ENCODE measurements at places on chromosomes 13 and 19. TPM values are rescaled to one million over a fixed set of nuclear protein-coding genes. Genes with fewer than 3 reads are reported as not detected.

DNA sequence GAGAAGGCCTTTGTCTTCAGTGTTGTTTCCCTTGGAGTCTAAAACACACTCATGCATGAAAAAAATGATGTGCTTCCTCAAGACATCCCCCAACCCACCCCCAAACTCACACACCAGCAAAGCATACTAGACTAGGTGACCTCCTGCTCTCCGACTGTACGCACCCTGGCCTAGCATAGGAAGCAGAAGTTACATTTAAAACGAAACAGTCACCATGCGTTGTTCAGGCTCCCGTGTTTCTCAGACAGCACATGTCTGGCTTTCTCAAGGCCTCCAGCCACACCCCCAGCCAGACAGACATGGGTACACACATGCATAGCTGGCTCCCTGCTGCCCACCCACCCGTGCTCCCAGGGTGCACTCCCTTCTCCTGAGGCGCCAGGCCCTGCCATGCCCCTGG, 28.7 kb upstream of the C1QTNF9 start:
- no peak overlapping the region for H3K4me3 ChIP-seq
- DNase-seq: no peak
- peaks cover 2% of the 10 kb centered on the region for H3K36me3 ChIP-seq
- peak overlapping the region; percentile 62 for H3K27ac ChIP-seq

The WDR87 gene
- not detected for total RNA-seq

GRCh38 chr19:15042826-15043225, 6.5 kb upstream of the CASP14 start:
- no peak overlapping the region for H3K27ac ChIP-seq
- H3K36me3 ChIP-seq: no peaks in the 10 kb centered on the region
- peaks cover 53% of the 10 kb centered on the region for H3K27me3 ChIP-seq
- DNase-seq: no peak

The DNAJC15 gene
- 16.6 TPM for total RNA-seq

- DNase-seq: no peak
- no peak within 1 kb of the TSS for H3K4me3 ChIP-seq
- H3K4me1 ChIP-seq: peaks cover 30% of the 10 kb centered on the region
- no peaks in the 10 kb centered on the region for H3K27me3 ChIP-seq
- H3K36me3 ChIP-seq: peaks cover 2% of the 10 kb centered on the region
Observed at GRCh38 chr13:46181840-46182490, at the start of gene LCP1. LCP1 (minus strand) TSS chr13:46182177; CDS start chr13:46159662, 22,515 bp downstream.

GRCh38 chr19:51181377-51181912, 39.3 kb downstream of the SIGLEC7 start:
- H3K4me3 ChIP-seq: no peak overlapping the region
- peaks cover 30% of the 10 kb centered on the region for H3K27me3 ChIP-seq
- H3K27ac ChIP-seq: no peak overlapping the region
- no peaks in the 10 kb centered on the region for H3K36me3 ChIP-seq
- DNase-seq: no peak

GRCh38 chr13:30905932-30906383, at the start of gene MEDAG:
MEDAG (plus strand) TSS chr13:30906271; CDS start chr13:30906516, 245 bp downstream.
- no peak for DNase-seq
- peaks cover 17% of the 10 kb centered on the region for H3K4me1 ChIP-seq
- peak within 1 kb of the TSS; percentile 36 for H3K4me3 ChIP-seq
- H3K27me3 ChIP-seq: peaks cover 53% of the 10 kb centered on the region
- no peak within 1 kb of the TSS for H3K27ac ChIP-seq
- H3K36me3 ChIP-seq: no peaks in the 10 kb centered on the region

The SRRM5 gene
- total RNA-seq: 0.51 TPM

- peak overlapping the region; percentile 11 for H3K27ac ChIP-seq
- no peaks in the 10 kb centered on the region for H3K36me3 ChIP-seq
- H3K4me3 ChIP-seq: no peak overlapping the region
- no peak for DNase-seq
- H3K4me1 ChIP-seq: peaks cover 31% of the 10 kb centered on the region
Observed at GRCh38 chr13:95154413-95154886, 146.8 kb downstream of the ABCC4 start.

Data from neural crest cell (in vitro differentiated cells).